ENCODE measurements at places on chromosomes 6 and 20. TPM values are rescaled to one million over a fixed set of nuclear protein-coding genes. Genes with fewer than 3 reads are reported as not detected.
A peak's percentile ranks its signal among the peaks of the same experiment; 100 is the strongest.

DNA sequence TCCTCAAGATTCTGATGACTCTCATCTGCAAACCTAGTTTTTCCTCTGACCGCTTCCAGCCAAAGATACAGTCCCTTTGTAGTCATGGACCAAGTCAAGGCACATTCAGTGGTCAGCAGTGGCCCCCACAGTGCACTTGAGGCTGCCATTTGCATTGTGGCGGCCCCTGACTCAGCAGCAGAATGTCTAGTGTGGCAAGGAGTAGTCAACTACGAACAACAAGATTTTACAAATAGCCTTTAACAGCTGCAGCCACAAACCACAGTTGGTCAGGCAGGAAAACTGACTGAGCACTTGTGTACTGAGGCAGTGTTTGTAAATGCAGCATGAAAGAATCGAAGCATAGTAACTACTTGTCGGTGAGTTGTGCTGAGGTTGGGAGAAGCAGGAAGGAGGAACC is 49.6 kb downstream of the SLC2A12 start:
- no peak for DNase-seq
- no peak overlapping the region for H3K27ac ChIP-seq
- peaks cover 12% of the 10 kb centered on the region for H3K4me1 ChIP-seq
- H3K36me3 ChIP-seq: no peaks in the 10 kb centered on the region
- H3K4me3 ChIP-seq: no peak overlapping the region
- H3K27me3 ChIP-seq: peaks cover 24% of the 10 kb centered on the region

Gene TRIM31
- not detected for total RNA-seq

DNA sequence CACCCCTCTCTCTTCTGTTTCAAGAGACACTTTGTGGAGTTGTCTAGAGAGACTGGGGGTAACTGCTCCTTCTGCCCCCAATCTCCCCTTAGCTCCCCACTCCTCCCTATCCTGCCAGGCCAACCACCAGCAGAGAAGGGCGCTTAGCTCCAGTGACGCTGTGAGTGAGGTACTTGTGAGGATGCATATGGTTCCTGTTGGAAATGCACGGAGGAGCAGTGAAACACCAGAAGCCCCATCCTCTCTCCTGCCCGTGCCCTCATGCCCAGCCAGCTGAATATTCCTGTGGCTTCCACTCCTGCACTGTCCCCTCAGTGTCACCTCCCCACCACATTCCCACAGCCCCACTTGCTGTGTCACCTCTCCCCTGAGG is 11.9 kb downstream of the NT5E start:
- peak overlapping the region; percentile 54 for H3K4me3 ChIP-seq
- H3K27ac ChIP-seq: peak overlapping the region; percentile 98
- H3K27me3 ChIP-seq: peaks cover 4% of the 10 kb centered on the region
- peaks cover 34% of the 10 kb centered on the region for H3K36me3 ChIP-seq
- peaks cover 100% of the 10 kb centered on the region for H3K4me1 ChIP-seq

Gene NHSL1
- 7.2 TPM for total RNA-seq

- H3K4me3 ChIP-seq: no peak overlapping the region
- no peaks in the 10 kb centered on the region for H3K36me3 ChIP-seq
- H3K27ac ChIP-seq: peak overlapping the region; percentile 12
Observed at GRCh38 chr6:156988276-156989158, 211.3 kb downstream of the ARID1B start.

DNA sequence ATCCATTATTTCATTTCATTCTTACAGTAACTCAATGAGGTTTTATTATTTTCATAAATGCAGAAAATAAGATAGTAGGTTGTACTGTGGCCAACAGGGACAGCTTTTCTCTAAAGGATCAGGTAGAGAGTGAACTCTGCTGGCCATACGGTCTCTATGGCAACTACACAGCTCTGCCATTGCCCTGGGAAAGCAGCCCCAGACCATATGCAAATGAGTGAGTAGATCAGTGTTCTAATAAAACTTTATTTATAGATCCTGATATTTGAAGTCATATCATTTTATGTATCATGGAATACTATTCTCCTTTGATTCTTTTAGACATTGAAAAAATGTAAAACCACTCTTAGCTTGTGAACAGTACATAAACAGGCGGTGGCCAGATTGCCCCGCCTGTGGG is 192.5 kb upstream of the RREB1 start:
- H3K36me3 ChIP-seq: no peaks in the 10 kb centered on the region
- H3K4me1 ChIP-seq: peaks cover 8% of the 10 kb centered on the region
- H3K4me3 ChIP-seq: no peak overlapping the region

Gene SGK2
- total RNA-seq: not detected

DNA sequence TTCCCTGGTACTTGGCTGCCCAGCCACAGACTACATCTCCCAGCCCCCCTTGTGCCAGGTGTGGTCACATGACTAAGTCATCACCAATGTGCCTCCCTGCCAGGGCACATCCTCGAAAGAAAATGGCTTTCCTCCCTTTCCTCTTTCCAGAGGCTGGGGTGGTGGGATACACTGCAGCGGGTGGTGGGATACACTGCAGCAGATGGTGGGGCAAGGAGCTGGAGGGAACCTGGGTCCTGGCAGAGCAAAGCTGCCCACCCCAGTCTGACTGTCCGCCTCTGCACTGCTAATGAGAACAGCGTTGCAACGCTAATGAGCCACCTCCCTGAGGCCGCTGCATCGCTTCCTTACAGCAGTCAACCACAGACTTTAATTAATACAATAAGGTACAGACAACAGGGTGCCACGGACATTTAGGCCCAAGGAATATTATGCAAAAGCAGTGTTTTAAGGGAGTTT is 125.3 kb downstream of the PREX1 start:
- H3K4me3 ChIP-seq: no peak overlapping the region
- DNase-seq: no peak
- H3K27ac ChIP-seq: no peak overlapping the region
- H3K4me1 ChIP-seq: peaks cover 11% of the 10 kb centered on the region

- H3K4me3 ChIP-seq: no peak overlapping the region
- no peaks in the 10 kb centered on the region for H3K27me3 ChIP-seq
- 0 out of 2 replicates have a peak, but pooled peaks cover 6% of the 10 kb centered on the region for H3K36me3 ChIP-seq
- peaks cover 17% of the 10 kb centered on the region for H3K4me1 ChIP-seq
Observed at GRCh38 chr6:152112491-152113261, 305.2 kb downstream of the ESR1 start.

DNA sequence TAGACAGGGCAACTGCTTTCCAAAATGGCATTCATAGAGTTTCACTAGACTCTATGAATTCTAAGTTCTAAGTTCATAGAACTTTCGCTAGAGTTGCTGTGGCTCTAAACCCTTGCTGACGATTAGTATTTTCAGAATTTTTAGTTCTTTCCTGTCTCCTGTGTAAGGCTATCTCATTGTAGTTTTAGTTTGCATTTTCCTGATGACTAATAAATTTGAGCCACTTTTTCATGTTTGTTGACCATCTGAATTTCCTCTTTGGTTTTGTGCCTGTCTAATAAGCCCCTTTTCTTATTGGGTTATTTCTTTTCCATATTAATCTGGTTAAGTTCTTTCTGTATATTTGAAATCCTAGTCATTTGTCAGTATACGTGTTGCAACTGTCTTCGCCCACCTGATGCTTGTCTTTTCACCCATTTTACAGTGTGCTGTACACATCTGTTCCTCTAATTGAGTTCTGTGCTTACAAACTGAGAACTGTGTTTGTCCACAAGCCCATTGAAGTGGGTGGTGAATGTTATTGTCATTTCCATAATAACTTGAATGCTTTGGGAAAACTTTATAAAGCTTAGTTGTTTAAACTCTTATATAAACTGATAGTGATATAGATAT is 177.7 kb upstream of the CDYL start:
- no peaks in the 10 kb centered on the region for H3K27me3 ChIP-seq
- H3K27ac ChIP-seq: no peak overlapping the region
- H3K4me3 ChIP-seq: no peak overlapping the region
- H3K4me1 ChIP-seq: peaks cover 53% of the 10 kb centered on the region

DNA sequence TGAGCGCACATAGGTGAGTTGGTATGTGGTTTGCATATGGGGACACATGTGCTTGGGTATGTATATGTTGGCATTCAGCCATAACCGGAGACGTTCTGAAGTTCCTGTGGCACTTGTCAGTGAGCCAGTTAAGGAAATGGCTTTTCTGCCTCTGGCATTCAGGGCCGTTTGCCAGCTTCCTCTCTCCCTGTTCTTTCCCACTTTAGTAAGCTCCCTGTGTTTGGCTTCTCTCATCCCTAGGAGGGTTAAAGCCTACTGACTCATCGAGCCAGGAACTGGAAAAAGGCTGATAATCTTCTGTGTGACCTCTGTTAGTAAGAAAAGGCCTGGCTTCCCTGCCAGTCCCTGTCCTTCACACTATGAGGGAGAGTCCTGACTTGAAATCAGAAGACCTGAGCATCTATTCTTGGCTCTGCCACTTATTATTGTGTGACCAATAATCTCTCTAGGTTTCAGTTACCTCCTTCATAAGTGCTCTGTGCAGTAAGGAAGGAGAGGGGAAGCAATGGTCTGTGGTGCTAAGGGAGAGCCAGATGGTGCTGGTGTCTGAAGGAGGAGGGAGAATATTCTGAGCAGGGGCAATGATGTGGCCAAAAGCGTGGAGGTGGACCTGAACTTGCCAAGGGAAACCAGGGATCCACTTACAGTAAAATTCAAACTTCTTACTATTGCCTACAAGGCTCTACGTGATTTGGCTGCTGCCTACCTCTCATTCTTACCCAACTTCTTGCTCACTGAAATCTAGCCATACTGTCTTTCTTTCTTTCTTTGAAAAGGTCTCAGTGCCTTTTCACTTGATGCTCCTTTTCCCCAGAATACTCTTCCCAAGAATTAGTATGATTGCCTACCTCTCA is 31.4 kb downstream of the ACSS2 start:
- no peaks in the 10 kb centered on the region for H3K27me3 ChIP-seq
- peak; percentile 91 for DNase-seq
- peaks cover 5% of the 10 kb centered on the region for H3K36me3 ChIP-seq
- peak overlapping the region; percentile 53 for H3K4me3 ChIP-seq

DNA sequence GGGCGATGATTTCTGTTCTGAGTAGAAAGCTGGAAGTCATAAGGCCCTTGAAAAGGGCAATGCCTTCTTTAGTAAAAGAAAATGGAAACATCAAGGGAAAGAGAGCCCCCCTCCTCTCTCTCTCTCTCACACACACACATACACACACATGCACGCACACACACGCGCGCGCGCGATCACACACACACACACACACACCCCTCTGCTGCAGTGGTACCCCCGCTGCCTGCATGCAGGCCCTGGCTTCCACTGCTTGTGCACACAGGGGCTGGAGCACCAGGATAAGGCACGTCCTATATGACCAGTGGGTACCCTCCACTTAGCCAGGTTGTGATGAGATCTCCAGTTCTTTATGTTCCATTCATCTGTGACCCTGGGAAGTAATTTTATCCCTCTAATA is 300.9 kb downstream of the SLC35F1 start:
- no peaks in the 10 kb centered on the region for H3K36me3 ChIP-seq
- no peak overlapping the region for H3K27ac ChIP-seq
- H3K27me3 ChIP-seq: no peaks in the 10 kb centered on the region

GRCh38 chr6:125174626-125175025 is 21.1 kb downstream of the TPD52L1 start:
- DNase-seq: no peak
- no peak overlapping the region for H3K27ac ChIP-seq
- H3K36me3 ChIP-seq: no peaks in the 10 kb centered on the region
- peaks cover 12% of the 10 kb centered on the region for H3K4me1 ChIP-seq

DNA sequence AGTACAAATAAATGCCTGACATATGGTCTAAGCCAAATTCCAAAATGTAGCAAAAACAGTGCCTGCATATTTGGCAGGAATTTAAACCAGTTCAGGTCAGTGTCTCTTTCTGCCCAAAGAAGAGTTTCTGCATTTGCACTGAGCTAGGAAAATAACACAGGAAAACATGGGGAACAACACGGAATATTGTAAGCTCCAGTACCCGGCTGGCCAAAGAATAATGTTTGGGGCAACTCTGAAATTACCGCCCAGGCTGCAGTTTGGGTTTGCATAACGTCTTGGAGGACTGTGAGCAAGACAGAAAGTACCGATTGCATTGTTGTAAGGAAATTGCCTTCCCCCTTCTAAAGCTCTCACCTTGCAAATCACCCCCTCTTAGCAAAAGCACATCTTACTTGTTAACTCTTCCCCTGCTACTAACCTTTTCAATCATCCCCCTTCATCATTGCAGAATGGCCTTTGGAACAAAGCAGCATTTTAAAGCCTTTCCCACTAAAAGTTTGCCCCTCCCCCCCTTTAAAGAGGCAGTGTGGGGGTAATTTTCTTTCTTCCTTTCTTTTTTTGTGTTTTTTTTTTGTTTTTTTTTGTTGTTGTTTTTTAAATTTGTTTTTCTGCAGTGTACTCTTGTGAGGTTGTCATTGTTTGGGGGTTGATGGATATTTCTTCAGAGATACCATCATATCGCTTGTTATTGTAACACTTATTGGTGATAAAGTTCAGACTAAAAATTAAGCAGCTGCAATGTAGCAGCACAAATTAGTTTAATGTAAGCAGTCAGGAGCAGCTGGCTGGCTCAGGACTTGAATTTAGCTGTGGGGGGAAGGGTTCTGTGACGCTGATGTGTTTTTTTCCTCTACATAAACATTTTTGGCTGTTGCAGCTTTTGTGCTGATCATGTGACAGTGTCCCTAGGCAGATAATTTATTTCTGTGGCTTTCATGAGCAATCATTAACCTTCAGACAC is 100.0 kb upstream of the CITED2 start:
- peaks cover 27% of the 10 kb centered on the region for H3K4me1 ChIP-seq
- DNase-seq: peak; percentile 8
- H3K4me3 ChIP-seq: peak overlapping the region; percentile 71
- H3K36me3 ChIP-seq: no peaks in the 10 kb centered on the region
- H3K27ac ChIP-seq: peak overlapping the region; percentile 14

GRCh38 chr6:92110403-92110802 is 1309.0 kb downstream of the EPHA7 start:
- no peak for DNase-seq
- no peak overlapping the region for H3K27ac ChIP-seq
- no peaks in the 10 kb centered on the region for H3K4me1 ChIP-seq

- H3K27ac ChIP-seq: no peak overlapping the region
- no peak overlapping the region for H3K4me3 ChIP-seq
Observed at GRCh38 chr6:54716877-54717276, 129.7 kb upstream of the FAM83B start.

- peaks cover 19% of the 10 kb centered on the region for H3K36me3 ChIP-seq
- H3K4me1 ChIP-seq: peaks cover 54% of the 10 kb centered on the region
- no peaks in the 10 kb centered on the region for H3K27me3 ChIP-seq
- DNase-seq: peak; percentile 74
Observed at GRCh38 chr6:130778946-130779657, 48.1 kb upstream of the SMLR1 start.

DNA sequence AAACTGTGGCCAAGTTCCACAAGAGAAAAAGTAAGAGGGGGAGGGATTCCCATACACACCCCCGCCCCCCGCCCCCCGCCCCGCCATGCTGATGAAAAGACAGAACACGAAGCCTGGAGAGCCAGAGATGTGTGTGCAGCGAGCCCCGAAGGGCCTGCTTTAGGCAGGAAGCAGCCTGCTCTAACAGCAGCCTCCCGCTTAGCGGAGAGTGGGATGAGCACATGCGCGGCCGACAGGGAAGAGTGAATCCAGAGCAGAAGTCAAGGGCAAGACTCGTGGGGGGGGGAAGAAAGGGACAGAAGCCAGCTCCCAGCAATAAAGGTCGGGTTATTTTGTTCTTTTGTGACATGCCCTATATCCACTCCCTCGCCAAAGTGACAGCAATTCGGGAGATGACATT is 67.2 kb upstream of the PTGIS start:
- H3K27ac ChIP-seq: no peak overlapping the region
- no peak for DNase-seq
- no peak overlapping the region for H3K4me3 ChIP-seq
- no peaks in the 10 kb centered on the region for H3K27me3 ChIP-seq
- H3K36me3 ChIP-seq: peaks cover 22% of the 10 kb centered on the region

GRCh38 chr6:76275746-76276145 is 203.3 kb upstream of the IMPG1 start:
- no peaks in the 10 kb centered on the region for H3K27me3 ChIP-seq
- no peaks in the 10 kb centered on the region for H3K4me1 ChIP-seq
- H3K27ac ChIP-seq: no peak overlapping the region
- no peak overlapping the region for H3K4me3 ChIP-seq

- peaks cover 44% of the 10 kb centered on the region for H3K36me3 ChIP-seq
- H3K4me1 ChIP-seq: peaks cover 7% of the 10 kb centered on the region
- H3K27me3 ChIP-seq: no peaks in the 10 kb centered on the region
- DNase-seq: no peak
- H3K27ac ChIP-seq: no peak overlapping the region
Observed at GRCh38 chr6:82211326-82211725, 36.2 kb downstream of the IBTK start.
